ENCODE measurements at places on chromosomes 13 and 19.

- peak; percentile 11 for DNase-seq
These were observed 6.9 kb downstream of the SUGP2 start for GRCh38 chr19:19026299-19026971.

GRCh38 chr19:45761714-45762113 lies 7.3 kb downstream of the SIX5 start:
- DNase-seq = no peak

DNA sequence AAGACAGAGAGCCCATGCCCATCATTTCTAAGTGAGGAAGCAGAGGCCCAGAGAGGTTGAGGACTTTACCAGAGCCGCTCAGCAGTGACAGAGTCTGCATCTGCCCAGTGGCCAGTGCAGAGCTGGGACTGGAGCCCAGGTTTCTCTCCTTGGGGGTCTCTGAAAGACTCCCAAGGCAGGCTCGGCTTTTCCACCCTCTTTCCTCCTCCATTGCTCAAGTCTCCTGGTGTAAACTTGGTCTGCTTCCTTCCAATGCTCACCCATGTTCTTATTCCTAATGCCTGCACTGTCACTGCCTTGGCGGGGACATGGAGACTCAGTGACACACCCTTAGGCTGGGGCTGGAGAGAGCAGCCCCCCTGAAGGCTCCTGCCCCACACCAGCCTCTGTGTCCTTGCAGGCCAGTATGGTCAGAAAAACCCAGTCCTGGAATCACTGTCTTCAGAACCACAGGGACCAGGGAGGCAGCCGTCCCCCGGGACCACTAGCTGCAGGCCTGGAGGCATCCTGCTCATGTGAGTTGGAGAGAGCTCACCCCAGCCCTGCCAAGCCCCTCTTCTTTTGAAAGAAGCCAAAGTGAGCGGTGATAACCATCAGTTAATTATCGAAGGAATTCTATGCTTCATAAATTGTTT lies 211.0 kb upstream of the ZNF536 start:
- DNase-seq = no peak

DNA sequence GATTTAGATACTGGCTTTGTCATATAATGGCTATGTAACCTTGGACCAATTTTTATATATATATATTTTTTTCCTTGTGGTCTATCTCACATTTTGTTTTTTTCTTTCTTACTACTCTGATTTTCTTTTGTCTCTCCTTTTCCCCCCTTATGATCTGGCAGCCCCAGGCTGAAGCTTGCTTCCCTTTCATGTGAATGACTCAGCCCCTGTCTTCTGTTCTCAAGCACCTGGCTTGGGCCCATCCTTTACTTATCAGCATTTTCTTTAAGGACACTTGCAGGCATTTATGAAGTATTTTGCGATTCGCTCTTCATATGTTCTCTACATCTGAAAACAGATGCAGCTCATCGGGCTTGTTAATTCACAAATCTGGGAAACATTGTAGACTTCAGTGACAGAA lies 163.6 kb downstream of the SPRY2 start:
- no peak for DNase-seq

- DNase-seq = peak; percentile 2
These were observed 132.5 kb upstream of the ZNF91 start for GRCh38 chr19:23527797-23528196.

GRCh38 chr13:111875915-111876314 lies 191.0 kb upstream of the SOX1 start:
- DNase-seq = no peak

DNA sequence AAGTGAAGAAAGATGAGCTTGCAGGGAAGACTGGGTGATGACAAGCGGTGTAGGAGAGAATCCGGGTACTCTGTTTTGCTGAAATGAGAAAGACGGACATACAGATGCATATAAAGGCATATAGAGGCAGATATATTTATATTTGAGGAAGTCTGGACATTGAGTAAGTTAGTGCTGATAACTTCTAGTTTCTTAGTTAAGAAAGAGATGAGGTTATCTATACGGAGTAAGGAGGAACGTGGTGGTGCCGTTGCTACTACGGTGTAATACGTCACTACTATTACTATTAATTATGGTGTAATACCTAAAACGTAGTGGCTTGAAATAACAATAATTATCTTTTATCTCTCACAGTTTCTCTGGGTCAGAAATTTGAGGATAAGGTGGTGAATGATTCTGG lies 9.8 kb upstream of the CPB2 start:
- no peak for DNase-seq

DNA sequence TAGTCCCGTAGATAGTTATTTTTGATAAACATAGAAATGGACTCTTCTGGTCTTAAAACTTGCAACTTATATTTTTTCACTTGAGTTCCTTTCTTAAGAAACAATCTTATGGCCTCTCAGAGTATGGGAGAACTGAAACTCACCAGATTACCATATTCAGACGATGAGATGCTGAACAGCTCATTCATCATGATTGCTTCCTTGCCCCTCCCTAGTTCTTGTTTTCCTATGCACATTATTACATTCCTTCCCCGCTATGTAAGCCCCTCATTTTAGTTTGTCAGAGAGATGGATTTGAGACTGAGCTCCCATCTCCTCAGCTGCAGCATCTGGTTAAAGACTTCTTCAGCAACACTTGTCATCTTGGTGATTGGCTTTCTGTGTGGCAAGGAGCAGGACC lies 158.5 kb downstream of the SLITRK6 start:
- DNase-seq = no peak

DNA sequence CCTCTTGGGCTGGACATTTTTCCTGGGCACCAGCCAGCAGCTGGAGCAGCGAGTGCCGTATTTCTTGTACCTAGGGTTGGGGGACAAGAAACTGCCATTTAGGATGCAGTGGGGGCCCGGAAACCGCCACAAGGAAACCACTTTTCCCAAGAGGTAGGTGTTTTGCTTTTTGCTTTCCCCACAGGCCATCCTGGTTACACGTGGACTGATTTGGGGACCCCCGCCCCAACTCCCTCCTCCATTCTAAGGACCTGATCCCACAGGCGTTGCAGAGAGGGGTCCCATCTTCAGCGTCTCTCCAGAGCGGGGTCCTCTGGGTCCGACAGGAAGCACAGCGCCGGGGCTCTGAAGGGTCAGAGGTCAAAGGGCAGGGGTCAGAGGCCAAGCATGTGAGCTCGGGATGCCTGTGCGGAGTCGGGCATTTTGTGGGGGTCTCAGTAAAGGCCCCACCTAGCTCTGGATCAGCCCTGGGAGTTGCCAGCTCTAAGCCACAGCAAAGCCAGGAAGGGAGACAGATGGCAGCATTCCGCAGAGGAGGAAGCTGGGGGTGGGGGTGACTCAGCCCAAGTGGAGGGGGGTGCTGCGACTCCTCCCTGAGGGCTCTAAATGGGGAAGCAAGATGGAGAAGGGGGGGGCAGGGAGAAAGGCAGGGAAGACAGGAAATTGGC lies 4.3 kb downstream of the ZGLP1 start:
- no peak for DNase-seq

DNA sequence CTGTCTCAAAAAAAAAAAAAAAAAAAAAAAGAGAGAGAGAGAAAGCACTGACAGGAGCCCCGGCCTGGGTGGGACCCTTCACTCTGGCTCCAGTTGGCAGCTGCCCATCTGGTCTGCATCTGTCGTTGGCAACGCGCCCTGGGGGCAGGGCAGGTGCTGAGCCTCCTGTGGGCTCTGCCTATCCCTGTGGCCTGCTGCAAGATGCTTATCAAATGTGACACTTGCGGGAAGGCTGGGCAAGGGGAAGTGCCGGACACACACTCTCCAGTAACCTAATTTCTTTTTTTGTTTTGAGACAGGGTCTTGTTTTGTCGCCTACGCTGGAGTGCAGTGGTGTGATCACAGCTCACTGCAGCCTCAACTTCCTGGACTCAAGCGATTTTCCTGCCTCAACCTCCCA lies 10.7 kb upstream of the KPTN start:
- no peak for DNase-seq

DNA sequence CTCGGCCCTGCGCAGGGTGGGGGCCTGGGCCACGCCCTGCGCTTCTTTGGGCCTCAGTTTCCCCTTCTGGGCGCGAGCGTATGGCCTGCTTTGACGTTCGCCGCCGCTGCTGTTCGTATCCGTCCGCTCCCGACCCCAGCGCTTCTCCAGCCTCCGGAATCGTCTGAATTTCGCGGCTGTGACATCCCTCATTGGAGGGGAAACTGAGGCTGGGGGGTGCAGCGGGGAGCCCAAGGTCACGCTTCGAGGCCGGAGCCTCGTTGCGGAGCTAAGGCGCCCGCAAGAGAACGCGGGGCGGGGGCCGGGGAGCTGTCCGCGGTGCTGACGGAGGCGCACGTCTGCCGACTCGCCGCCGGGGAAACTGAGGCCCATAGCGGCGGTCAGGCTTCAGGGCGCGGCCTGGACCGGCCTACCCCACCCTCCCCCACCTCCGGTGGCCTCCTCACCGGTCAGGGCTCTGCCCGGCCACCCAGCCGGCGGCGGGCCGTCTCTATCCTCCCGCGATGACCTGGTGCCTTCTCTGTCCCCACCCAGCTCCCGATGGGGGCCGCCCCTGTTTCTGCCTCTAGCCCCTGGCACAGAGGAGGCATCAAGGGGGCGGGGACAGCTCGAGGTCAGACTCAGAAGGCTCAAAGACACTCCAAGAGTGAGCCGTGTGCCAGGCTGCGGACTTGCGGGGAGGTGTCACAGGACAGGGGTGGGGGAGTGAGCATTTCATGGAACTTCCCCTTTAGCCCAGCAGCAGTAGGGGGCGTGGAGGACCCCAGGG lies 3.0 kb upstream of the APC2 start:
- DNase-seq = no peak

DNA sequence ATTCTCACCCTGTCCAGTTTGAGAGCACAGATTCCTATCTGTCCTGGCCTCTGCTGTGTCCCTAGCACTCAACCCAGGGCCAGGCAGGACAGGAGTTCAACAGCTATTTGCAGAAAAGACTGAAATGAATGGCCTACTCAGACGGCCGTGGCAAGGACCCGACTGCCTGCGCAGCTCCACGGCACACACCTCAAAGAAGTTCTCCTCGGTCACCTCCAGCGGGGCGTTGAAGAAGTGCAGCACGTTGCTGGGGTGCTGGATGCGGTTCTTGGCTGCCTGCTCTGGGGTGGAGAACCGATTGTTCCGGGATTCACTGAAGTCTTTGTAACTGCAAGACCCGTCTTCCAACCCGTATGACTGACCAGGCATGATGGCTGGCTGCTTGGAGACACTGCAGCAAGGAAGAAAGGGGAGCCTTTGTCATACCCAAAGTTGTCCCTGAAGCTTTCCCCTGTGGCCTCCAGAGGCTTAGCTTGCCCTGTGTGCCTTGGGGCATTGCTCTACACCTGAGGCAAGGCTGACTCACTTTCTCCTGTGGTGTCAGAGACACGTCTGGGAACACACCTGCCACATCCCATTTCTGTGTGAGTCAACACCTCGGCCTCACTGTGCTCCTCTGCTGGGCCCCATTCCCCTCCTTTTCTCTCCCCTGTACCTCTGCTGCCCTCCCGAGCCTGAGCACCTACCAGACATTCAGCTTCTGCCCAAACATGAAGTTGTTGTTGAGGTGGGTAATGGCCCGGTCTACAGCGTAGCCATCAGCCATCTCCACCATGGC lies 6.8 kb upstream of the ECH1 start:
- no peak for DNase-seq

DNA sequence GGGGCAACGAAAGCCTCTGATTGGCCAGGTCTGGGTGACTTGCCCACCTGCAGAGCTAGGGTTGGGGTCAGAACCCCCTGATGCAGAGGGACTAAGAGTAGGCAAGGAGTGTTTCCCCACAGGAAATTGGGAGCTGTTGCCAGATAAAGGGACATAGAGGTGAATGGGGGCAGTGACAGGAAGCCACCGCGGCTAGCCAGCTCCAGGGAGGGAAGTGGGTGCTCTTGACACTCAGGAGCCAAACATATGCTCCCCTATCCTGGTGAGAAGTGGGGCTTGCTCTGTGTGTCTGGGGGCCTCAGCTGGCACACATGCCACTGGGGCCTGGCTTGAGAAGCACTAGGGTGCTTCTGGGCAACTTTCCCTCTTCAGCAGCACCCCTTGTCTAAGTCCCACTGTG lies 26.0 kb downstream of the WDR88 start:
- no peak for DNase-seq

- DNase-seq = no peak
These were observed 1291.0 kb upstream of the SLC10A2 start for GRCh38 chr13:104357174-104357573.

DNA sequence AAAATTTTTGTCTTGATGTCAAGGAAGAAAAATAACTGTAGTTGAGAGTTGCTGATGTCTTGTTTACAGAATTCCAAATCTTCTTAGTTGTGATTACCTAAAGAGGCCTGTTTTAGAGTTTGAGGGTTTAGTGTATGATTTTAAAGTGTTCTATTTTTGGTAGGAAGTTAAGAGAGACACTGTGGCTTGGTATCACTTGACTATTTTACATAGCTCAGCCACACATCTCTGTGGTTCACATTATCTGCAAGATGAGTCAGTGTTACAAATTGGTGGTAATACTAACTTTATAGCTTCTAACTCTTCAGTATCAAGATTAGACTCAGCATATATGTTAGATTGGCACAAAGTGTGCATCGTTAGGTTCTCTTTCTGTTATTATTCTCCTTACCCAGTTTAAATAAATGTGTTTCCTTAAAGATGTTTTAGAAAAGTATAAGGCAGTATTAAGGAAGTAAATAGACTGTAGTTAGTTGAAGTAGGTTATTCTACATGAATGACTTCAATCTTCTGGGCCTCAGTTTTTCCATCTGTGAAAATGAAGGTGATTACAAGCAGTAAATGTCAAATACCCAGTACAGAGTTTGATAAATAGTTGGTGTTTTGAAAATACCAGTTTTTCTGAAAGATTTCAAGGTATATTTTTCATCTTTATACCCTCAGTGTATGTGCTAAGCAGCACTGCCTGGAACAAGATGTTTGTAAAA lies 33.4 kb downstream of the COG6 start:
- DNase-seq = no peak

GRCh38 chr19:15452111-15453047 lies 2.6 kb upstream of the WIZ start:
- DNase-seq = peak; percentile 74

GRCh38 chr19:48714759-48715675 lies 4.5 kb downstream of the MAMSTR start:
- no peak for DNase-seq

- no peak for DNase-seq
These were observed 22.5 kb upstream of the ZNF845 start for GRCh38 chr19:53311044-53311443.

DNA sequence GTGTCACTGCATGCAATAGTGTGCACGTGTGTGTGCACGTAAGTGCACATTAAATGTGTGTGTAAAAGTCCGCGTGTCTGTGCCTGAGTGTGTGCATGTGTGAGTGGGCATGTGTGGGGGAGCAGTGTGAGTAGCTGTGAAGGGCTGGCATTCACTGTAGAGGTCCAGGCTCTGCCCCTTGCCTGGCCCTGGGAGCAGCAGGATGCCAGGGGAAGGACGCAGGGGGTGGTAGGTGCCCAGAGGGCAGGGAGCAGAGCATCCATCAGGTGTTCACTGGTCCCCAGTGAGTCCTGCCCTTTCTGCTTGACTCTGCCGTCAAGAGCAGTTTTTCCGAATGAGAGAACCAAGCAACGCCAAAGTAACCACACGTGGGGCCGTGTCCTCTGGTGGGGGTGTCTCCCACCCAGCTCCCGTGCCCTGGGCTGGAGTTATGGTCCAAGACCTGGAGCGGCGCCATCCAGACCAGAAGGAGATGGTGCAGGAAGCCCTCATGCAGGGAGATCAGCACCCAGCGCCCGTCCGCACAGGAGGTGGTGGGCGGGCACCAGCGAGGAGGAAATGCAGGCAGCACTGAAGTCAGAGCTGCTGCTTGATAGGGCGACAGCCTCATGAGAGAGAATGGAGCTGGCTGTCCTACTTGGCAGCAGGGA lies 68.5 kb downstream of the TEX29 start:
- DNase-seq = no peak

GRCh38 chr13:23987331-23987894 lies 90.1 kb upstream of the C1QTNF9B start:
- no peak for DNase-seq

- no peak for DNase-seq
These were observed 78.0 kb downstream of the ATP11A start for GRCh38 chr13:112767506-112768471.
